ENCODE measurements at places on chromosomes 12 and 14.

DNA sequence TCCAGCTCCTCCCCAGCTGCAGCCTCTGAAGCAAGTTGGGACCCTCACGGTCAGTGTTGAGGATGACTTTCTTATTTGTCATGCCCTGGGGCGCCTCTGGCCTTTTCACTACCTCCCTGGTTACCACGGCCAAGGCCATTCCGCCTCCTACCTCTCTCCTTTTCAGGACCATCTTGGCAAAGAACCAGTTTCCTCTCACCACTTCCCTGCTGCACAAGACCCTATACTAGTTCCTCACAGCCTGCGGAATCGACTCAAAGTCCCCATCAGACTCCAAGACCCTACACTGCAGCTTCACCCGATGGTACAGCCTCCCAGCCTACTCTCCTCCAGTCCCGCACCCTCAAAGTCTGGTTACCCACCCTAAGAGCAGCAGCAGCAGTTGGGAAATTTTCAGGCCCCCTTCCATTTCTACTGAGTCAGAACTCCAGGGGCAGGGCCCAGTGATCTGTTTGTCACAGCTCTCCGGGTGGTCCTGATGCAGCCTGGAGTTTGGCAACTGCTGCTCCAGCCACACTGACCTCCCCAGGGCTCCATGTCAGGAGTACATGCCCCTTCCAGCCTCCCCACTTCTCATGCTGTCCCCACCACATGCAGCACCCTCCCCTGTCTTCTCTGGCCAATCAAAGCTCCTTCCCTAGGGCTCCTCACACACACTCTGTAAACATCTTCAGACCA is 5.4 kb downstream of the VWF start:
- DNase-seq, result no peak

DNA sequence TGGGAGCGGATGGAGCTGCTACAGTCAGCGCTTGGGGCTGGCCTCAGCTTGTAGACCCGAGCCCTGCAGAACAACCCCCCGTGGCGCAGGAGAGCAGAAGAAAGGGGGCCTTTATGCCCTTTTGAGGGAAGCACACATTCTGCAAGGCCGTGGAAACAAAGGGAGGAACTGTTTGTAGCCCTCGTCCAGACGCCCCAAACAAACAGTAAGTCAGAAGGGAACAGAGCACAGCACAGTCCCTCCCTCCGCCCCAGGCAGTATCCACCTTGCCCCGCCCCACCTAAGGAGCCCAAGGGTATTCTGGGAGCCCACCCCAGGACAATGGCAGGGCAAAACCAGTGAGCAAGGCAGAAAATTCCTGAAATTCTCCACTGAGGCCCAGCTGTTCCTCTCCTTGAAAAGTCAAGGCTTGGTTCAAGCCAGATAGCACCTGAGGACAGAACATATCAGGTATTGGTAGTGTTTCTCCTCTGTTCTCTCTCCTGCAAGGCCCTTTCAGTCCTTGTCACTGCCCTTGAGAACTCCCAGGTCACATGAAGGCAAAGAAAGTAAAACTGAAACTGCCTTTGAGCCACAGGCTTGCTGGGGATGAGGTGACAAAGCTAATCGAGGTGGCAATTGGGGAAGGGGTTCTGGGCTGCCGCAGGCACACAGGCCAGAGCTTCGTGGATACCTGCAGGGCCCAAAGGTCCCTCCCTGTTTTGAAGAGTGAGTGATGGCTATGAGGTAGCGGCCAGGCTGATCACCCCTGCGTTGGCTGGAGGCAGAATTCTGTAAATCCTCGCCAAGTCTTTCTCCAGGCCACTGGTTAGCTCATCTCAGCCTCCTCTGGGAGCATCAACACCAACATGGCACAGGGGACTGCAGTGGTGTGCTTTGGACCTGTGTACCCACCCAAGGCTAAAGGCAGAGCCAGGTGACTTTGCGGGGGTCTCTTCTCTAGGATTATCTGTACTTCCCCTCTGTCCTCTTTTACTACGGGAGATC is 499 bp downstream of the DGLUCY start:
- peak; percentile 48 for DNase-seq

- DNase-seq, result no peak
Measured at GRCh38 chr14:68768316-68768715, 24.6 kb downstream of the ZFP36L1 start.

DNA sequence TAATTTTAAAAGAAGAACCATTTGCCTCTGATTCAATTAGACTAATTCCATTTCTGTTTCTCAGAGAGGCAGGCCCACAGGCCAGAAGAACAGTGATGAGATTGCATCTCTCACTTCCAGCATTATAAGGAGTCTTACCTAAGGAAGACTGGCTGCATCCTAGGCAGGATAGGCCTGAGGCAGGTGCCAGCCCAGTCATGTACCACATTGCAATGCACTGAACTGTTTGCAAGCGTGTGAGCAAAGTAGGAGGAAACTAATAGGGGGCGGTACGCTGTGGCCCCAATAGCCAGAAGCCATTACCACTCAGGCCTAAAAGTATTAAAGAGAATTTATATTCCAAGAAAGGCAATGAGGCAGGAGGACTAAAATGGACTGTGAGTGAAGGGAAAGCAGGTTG is 12.1 kb upstream of the CNIH1 start:
- no peak for DNase-seq

DNA sequence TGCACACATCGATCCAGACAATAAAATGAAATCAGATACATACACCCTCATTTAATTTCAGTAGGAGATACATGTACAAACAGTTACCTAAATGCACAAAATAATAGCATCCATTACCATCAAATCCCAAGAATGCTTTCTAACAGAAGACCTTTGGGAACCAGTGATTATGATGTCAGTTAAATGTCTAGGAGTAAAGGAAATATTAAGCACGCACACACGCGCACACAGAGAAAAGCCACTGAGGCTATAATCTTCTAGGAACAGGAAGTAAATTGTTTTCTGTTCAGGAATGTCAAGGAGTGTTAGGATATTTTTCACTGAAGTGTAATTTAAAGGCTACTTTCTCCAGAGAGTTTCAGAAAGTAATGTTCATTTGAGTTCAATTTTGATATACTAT is 250.1 kb downstream of the MDGA2 start:
- no peak for DNase-seq

GRCh38 chr12:75419841-75420240 is 29.0 kb downstream of the GLIPR1L2 start:
- peak; percentile 36 for DNase-seq

DNA sequence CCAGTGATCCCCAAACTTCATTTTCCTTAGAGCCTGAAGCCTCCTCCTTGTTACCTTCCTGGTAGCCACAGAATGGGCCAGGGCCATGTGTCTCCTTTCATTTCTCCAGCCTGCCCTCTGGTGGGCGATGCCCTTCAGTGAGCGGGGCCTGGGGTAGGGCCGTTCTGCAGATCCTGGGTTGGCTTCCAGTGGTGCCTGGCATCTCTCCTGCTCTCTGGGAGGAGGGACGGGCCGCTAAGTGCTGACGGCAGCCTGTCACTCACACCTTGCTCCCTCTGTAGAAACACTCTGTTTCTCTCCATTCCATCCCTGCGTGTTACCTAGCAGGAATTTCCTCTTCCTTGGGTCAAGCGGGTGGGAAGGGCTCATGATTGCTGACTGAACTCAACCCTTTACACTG is 232.1 kb downstream of the CACNA1C start:
- DNase-seq, result peak; percentile 66

- DNase-seq, result no peak
Measured at GRCh38 chr14:38016497-38016896, 191.2 kb upstream of the SSTR1 start.

DNA sequence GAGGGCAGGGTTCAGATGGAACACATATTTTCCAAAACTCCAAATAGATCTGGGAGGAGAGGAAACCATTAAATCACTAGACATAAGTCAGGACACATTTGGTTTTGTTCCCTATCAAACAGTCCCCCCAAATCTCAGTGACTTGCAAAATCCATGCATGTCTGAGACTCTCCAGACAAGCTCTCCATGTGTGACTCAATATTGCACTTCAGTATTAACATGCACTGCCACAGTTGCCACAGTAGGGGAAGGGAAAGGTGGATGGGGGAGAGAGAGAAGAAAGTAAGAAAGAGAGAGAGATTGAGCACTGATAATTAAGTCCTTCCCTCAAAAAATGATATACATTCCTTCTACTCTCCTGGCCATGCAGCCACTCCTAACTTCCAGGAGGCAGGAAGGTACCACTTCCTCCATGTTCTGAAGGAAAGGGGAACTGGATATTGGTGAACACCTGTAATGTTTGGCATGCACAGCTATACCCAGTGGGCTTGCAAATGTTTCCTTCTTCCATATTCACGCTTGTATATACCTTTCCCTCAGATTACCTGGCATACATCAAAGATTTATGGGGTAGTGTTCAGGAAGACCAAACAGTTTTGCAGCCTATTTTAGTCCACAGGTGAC is 310.0 kb downstream of the ZFP36L1 start:
- DNase-seq, result no peak

GRCh38 chr14:71183876-71184689 is 276.8 kb downstream of the PCNX1 start:
- no peak for DNase-seq

GRCh38 chr12:97203408-97203807 is 259.2 kb upstream of the RMST start:
- no peak for DNase-seq

GRCh38 chr14:105325716-105326567 is 11.4 kb downstream of the PACS2 start:
- DNase-seq, result no peak
